ENCODE measurements at places on chromosomes 3 and 15. TPM values are rescaled to one million over a fixed set of nuclear protein-coding genes. Genes with fewer than 3 reads are reported as not detected.

The RBMS3 gene
- total RNA-seq: 28.9 TPM

The RPL4 gene
- 5,812 TPM for total RNA-seq

The CLRN1 gene
- not detected for total RNA-seq

The DPPA4 gene
- not detected for total RNA-seq

The FOXL2 gene
- total RNA-seq: 25.9 TPM

The LRRN1 gene
- total RNA-seq: not detected

The ARID3B gene
- total RNA-seq: 0.58 TPM

The POTEB2 gene
- not detected for total RNA-seq

The ELL3 gene
- 20.0 TPM for total RNA-seq

The HEXA gene
- total RNA-seq: 98.6 TPM

The ZNF80 gene
- not detected for total RNA-seq

The DAPK2 gene
- 0.29 TPM for total RNA-seq

The OSTN gene
- total RNA-seq: 0.86 TPM

The MAP3K13 gene
- 18.7 TPM for total RNA-seq

The TMEM158 gene
- total RNA-seq: 83.0 TPM

The ZPLD1 gene
- total RNA-seq: not detected

The DTX3L gene
- total RNA-seq: 15.4 TPM

The OR5K2 gene
- not detected for total RNA-seq

The KY gene
- total RNA-seq: not detected

The NPAP1 gene
- not detected for total RNA-seq

The CMTM8 gene
- 0.18 TPM for total RNA-seq

The FAM107A gene
- not detected for total RNA-seq

The LCTL gene
- 0.58 TPM for total RNA-seq

The SLC28A2 gene
- total RNA-seq: not detected

The APOD gene
- total RNA-seq: 5.5 TPM

The GJD2 gene
- not detected for total RNA-seq

The BCHE gene
- total RNA-seq: 5.8 TPM

The CCR3 gene
- total RNA-seq: not detected

The KLHDC8B gene
- 17.7 TPM for total RNA-seq

The TMEM44 gene
- 12.6 TPM for total RNA-seq

The GADL1 gene
- not detected for total RNA-seq

The HTR3E gene
- not detected for total RNA-seq

The SLC24A1 gene
- total RNA-seq: 6.7 TPM

The CASR gene
- not detected for total RNA-seq

The UBE2E2 gene
- total RNA-seq: 26.8 TPM

The GHRL gene
- total RNA-seq: not detected

The SLITRK3 gene
- not detected for total RNA-seq

The ITIH1 gene
- total RNA-seq: not detected

The SNX33 gene
- total RNA-seq: 20.0 TPM

The EPHA3 gene
- total RNA-seq: 0.71 TPM

The SEMA6D gene
- total RNA-seq: 2.9 TPM

The PRR20G gene
- not detected for total RNA-seq

The GPR62 gene
- not detected for total RNA-seq

The AADAC gene
- total RNA-seq: not detected
